ENCODE measurements at places on chromosomes 5 and 9.

DNA sequence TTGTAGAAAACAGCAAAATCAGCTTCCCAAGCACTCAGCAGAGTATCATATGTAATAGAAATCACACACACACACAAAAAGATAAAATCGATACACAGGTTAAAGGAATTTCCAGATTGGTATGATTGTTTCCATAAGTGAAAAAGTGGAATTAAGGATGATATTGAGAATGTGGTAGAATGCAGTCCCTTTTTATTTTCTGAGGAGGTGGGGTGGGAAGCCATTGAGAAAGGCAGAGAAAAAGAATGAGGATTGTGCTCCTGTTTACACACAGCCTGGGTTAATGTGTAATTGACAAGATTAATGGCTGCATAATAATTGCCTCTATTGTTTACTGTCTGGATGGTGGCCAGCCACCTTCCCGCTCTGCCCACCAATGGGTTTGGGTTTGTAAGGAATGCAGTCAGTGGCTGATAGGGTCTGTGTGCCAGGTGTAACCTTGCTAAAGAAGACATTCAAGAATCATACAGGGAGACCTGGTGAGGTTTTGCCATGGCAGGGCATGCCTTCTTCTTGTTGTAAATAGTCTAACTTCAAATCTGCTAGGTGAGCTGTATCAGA is 177.2 kb upstream of the MAP3K1 start:
- DNase-seq: no peak

DNA sequence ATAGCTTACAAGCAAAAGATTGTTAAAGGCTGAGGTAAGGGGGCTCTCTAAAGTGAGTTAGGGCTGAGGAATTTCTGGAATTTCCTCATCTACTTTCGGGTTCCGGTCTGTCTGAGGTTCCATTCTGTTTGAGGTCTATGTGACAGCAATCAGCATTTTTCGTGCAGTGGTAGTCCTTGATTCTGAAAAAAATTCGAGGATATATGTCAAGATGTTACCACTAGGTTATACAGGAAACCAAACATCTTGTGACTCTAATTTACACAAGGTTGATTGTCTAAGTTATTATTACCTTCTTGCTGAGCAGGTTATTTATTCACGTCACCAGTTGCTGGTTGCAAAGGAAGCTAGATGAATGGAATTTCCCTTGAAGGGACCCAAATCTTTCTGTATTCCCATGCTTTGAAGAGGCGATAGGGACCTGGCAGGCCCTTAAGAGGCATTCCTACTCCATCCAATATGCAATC is 35.2 kb downstream of the RLN2 start:
- no peak for DNase-seq

GRCh38 chr5:40166802-40167201 is 512.9 kb upstream of the PTGER4 start:
- DNase-seq: no peak

- peak; percentile 17 for DNase-seq
Observed at GRCh38 chr5:140372971-140373487, 13.0 kb downstream of the SLC4A9 start.

DNA sequence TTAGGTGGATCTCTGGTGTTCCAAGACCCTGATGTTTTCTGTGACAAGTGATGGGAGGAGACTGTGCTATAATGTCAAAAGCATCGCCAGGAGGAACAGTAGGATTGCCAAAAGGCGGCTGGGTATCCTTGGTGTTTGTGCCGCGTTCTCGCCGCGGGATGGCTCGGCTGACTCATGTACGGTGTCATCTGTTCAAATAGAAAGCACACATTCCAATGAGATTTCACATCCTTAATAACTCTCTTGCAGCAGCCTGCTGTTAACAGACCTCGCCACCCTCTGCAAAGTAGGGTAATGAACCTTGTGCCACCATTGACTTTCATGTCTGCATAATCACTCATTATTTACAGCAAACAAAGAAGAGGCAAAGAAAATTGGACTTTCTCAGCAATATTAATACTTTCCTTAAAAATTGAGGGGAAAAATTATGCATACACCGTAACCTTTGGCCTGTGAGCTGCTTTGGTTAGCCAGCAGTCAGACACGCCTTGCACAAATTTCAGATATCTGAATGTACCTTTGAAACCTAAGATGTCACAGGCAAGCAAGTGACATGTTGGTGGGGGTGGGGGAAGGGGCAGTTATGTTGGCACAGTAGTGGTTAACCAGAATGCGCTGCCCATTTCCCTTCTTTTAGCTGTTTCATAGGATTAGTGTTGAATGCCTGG is 289.4 kb downstream of the EFNA5 start:
- no peak for DNase-seq

GRCh38 chr9:136011703-136012496 is 50.7 kb upstream of the UBAC1 start:
- peak; percentile 84 for DNase-seq

DNA sequence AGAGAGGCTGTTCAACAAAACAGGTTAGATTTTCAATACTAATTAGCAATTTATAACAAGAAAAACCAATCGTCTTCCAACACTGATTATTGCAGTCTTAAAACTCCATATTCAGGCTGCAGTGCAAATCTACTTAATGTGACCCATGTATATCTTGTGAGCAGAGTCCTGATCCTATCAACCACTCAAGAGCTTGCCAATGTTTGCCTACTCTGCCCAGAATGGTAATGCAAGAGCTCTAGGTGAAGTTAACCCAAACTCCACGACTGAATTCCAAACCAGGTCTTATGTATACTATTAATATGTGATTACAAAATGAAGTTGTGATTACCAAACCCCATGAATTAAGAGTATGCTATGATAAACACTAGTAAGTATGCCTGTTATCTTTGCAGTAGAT is 17.1 kb downstream of the EFNA5 start:
- DNase-seq: no peak

All from C1 segment of cervical spinal cord (tissue), 14 donors.